ENCODE measurements at places on chromosomes 7 and 10.

DNA sequence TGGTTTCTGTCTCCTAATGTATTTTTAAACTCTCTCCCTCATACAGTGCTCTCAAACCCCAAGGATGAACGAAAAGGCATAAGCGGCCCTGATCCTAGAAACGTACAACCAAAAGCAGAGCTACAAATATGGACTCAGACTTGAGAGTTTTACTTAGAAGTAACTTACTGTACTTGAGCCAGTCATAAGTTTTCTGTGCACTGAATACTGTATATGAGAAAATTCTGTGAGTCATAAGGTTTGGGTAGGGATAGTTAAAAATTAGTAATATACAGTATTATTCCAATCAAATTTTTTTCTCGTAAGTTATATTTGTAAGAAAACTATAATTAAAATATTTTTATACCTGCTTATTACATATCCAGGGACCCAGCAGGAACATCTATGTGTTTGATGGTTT, 5.9 kb upstream of the ASL start:
- DNase-seq = no peak

DNA sequence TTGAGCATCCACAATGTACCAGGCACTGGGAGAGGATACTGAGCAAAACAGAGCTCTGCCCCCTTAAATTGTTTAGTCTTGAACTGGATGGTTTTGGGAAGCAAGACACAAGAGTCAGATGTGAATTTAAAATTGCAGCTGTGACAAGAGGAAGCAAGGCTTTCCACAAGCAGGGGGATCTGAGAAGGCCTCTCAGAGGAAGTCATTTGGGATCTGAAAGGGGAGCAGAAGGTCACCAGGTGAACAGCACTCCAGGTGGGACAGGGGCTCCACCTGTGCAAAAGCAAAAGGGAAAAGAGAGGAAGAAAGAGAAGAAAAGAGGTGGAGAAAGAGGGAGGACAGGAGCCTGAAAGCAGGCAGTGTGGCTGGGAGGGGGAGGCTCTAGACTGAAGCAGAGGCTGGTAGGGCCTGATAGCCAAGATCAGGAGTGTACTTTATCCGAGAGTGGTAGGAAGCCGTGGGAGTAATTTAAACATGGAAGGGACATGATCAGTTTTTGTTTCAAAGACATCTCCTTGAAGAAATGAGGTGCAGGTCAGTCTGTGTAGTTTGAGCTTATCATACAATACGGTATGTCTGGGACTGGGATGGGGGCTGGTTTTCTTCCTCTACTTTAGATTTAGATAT, 76.1 kb upstream of the DUSP5 start:
- DNase-seq = no peak

DNA sequence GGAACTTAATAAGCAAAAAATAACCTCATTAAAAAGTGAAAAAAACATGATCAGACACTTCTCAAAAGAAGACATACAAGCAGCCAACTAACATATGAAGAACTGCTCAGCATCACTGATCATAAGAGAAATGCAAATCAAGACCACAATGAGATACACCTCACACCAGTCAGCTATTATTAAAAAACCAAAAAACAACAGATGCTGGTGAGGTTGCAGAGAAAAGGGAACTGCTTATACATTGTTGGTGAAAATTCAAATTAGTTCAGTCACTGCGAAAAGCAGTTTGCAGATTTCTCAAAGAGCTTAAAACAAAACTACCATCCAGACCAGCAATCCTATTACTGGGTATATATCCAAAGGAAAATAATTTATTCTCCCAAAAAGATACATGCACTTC, 513.3 kb downstream of the MDFIC start:
- DNase-seq = no peak

DNA sequence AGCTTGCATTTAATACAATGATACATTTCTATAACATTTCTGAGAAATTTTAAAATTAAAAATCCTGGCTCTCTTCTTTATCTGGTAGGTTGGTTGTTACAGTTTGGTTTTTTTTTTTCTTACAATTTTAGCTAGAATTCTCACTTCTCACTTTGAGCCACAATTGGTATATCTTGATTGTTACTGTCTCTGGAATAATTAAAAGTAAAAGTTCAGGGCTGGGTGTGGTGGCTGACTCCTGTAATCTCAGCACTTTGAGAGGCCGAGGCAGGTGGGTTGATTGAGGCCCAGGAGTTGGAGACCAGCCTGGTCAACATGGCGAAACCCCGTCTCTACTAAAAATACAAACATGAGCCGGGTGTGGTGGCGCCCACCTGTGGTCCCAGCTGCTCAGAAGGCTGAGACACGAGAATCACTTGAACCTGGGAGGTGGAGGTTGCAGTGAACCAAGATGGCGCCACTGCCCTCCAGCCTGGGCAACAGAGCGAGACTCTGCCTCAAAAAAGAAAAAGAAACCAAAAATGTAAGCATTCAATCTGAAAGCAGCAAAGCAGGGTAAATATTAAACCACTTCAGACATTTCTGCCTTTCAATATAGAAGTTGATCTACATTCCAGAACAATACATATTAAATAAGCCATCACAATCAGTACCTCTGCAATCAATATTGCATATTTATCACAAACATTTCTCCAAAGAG, 88.6 kb upstream of the PFKP start:
- DNase-seq = no peak
